ENCODE measurements at places on chromosomes 5 and 9.
A peak's percentile ranks its signal among the peaks of the same experiment; 100 is the strongest.

- DNase-seq: no peak
Observed at GRCh38 chr5:157842787-157843186, 16.2 kb downstream of the CLINT1 start.

- DNase-seq: no peak
Observed at GRCh38 chr5:154370813-154371212, 75.0 kb upstream of the SAP30L start.

DNA sequence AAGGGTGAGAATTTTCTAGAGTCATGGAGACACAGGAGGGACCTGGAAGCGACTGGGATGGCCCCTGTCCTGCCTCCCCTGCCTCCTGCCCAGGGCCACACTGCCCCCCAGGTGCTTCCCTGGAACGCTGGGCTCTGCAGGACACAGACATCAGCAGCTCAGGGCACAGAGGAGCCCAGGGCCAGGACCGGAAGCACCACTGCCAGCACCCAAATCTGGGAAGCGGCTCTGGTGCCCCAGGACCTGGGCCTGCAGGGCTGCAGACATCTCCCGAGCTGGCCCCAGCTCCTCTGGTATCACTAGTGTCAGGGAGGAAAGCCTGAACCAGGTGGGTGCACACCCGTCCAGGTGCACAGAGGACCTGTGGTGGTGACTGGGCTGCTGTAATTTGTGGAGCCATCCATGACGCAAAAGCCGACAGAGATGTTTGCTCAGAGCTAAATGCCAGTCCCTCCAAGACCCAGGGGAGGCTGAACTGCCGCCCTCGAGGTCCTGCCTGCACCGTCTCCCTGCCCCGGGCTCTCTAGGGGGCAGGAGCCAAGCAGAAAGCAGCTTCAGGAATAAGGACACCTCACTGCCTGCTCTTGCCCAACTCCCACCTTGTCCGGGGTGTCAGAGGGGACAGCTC lies 46.0 kb upstream of the SIMC1 start:
- DNase-seq: no peak

DNA sequence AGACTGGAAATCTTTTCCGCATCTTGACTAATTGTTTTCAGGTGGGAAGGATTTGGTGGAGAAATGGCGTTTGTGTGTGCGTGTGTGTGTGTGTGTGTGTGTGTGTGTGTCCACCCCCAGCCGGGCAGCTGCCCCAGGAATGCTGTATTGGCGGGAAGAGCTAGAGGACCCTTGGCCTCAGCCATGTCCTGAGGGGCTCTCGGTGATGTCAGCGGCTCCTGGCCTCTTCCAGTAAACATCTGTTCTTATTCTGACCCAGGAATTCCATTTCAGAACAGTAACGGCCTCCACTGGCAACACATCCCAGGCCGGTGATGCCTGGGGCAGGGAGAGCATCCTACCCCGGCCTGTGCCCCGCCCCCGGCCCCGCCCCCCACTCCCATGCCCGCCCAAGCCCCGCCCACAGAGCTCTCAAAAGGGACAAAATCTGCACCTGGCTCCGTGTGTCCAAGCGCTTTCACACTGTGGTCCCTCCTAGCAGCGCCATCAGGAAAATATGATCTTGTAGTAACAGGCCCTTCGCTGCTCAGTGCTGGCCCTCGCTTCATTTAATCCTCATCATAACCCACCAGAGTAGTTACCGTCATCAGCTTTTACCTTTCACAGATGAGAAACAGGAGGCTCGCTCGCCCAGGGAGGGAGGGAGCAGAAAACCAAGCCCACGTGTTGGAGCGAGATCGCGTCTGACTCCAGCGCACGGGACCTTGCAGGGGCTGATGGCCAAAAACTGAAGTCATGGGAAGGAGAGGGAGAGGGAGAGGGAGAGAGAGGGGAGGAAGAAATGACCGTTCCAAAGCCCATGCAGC lies 18.9 kb downstream of the ADAMTS2 start:
- DNase-seq: no peak

DNA sequence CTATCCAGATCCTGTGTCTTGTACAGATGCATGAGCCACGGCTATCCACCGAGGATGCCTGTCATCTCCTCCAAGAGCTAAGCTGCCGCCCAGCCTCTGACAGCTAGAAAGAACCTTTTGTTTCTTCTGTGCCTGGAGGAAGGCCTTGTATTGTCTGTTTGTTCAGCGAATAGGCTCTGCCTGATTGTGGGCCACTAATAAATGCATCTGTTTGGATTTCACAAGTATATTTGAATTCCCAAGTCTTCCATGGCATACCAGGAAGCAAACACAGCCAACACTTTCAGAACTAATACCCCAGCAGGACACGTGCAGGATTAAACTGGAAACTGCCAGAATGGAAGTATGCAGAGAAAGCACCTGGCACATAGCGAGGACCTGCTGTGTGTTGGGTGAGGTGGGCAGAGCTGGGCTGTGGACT lies 92.7 kb upstream of the NEURL1B start:
- DNase-seq: no peak

DNA sequence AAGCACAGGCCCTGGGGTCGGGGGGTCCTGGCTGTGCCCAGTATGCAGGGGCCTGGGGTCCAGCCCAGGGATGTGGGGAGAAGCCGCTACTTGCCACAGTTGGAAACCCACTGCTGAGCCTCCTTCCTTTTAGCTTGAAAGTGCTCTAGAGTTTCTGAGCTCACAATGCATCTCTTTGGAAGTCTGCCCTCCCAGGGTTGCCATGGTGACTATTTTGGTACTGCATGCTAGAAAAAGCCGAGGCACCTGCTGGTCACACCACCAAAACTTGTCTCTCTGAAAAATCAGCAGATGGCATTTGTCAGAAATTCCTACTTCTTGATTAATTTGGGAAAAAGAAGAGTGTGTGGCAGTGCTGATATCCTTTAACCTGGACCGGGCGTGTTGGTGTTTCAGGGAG lies 151.8 kb downstream of the SEC61B start:
- no peak for DNase-seq

DNA sequence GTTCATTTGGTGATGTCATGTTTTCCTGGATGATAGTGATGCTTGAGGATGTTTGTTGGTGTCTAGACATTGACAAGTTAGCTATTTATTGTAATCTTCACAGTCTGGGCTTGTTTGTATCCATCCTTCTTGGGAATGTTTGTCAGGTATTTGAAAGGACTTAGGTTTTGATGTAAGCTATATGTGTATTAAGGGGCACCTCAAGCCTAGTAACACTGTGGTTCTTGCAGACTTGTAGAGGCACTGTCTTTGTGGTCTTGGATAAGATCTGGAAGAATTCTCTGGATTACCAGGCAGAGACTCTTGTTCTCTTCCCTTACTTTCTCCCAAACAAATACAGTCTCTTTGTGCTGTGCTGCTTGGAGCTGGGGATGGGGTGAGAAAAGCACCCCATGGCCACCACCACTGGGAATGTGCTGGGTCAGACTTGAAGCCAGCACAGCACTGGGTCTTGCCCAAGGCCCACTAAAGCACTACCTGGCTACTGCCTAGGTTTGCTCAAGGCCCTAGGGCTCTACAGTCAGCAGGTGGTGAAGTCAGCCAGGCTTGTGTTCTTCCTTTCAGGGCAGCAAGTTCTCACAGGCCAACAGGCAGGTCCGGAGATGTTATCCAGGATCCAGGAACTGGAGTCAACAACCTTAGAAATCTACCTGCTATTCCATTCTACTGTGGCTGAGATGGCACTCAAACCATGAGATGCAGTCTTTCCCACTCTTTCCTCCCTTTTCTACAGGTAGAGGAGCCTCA lies 49.3 kb upstream of the GNA14 start:
- no peak for DNase-seq

- DNase-seq: peak; percentile 78
Observed at GRCh38 chr5:18465833-18466681, 831.8 kb downstream of the TAF11L14 start.

DNA sequence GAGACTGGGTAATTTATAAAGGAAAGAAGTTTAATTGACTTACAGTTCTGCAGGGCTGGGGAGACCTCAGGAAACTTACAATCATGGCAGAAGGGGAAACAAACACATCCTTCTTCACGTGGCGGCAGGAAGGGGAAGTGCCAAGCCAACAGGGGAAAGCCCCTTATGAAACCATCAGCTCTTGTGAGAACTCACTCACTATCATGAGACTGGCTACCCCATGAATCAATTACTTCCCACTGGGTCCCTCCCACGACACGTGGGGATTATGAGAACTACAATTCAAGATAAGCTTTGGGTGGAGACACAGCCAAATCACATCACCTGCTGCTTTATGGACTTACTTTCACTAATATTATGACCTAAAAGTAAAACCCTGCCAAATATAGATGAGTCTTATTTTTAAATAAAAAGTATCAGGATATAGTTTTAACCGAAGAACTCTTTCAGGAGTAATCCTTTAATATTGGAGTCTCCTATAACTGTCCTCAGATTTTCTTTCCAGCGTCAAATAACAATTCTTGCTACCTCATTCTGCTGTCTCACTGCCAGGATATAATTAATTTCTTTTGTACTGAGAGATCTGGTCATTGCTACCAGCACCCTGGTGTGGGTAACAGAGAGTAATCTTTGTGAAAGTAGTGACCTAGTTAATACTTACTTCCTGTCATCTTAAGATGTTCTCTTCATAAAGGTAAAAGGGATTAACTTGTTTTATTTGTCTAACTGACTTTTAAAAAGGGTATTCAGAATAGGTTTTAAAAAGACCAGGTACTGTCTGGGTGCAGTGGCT lies 68.6 kb downstream of the NLN start:
- DNase-seq: peak; percentile 89
